NCI-H2081 treated with DMSO at 0.1 percent for 48 hours (cell line): ENCODE measurements at places on chromosomes 7 and 10.

- DNase-seq = no peak
Measured at GRCh38 chr7:42342381-42342780, 105.4 kb upstream of the GLI3 start.

DNA sequence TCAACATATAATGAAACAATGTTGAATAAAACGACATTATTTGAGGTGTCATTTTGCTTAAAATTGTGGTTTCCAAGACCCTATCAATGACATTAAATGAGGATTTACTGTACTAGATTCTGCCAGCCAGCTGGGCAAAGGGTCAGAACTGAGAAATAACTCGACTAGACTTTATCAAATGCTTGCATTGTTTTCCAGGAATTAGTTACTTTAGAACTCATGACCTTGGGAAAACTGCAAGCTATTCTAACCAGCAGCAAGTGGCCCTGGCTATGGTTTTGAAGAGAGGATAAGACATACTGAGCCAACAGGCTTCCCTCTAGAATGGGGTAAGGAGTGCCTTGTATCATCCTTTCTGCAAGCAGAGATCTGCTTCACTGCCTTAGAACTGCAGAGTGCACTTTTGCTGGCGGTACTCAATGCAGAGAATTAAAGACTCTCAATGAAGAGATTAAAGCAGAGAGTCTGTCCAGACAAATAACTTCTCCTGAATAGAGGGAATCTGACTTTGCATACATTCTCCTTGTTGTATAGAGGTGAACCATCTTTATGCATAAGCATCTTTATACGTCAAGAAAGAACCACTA is 281.5 kb downstream of the ARL4A start:
- DNase-seq = no peak

DNA sequence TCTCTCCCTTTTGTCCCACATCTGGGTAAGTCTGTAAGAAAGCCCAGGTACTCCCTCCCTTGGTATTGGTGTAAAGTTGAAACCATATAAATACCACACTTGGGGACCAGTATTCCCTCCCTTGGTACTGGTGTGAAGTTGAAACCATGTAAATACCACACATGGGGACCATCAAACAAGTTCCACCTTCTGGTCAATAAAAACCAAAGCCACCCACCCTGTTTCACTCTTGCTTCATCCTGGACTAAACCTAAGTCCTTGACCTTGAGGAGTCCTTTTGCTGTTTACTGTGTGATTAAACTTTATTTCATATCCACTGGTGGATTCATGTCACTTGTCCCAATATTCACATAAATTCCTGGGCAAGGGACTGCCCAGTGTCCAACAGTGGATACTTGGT is 8.4 kb downstream of the P4HA1 start:
- no peak for DNase-seq

GRCh38 chr7:92769394-92769699 is 67.0 kb downstream of the CDK6 start:
- no peak for DNase-seq

GRCh38 chr7:128827971-128828711 is 2.1 kb upstream of the FLNC start:
- DNase-seq = no peak

GRCh38 chr7:55432939-55433784 is 68.0 kb downstream of the LANCL2 start:
- DNase-seq = peak; percentile 36

DNA sequence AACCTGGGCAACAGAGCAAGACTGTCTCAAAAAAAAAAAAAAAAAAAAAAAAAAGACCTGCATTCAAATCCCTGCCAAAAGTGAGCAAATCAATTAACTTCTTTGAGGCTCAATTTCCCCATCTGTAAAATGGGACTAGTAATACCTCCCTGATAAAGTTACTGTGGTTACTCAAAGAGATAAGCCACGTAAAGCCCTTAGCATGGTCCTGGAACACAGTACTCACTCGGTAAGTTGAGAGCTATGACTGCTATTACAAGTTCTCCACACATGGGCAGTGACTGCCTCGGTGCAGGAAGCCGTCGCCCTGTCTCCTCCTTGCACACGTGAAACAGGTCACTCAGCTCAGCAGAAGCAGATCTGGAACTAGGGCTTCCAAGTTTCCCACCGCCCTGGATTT is 37.9 kb downstream of the DDIT4 start:
- no peak for DNase-seq

- no peak for DNase-seq
Measured at GRCh38 chr10:127585519-127586023, 36.5 kb downstream of the NPS start.

DNA sequence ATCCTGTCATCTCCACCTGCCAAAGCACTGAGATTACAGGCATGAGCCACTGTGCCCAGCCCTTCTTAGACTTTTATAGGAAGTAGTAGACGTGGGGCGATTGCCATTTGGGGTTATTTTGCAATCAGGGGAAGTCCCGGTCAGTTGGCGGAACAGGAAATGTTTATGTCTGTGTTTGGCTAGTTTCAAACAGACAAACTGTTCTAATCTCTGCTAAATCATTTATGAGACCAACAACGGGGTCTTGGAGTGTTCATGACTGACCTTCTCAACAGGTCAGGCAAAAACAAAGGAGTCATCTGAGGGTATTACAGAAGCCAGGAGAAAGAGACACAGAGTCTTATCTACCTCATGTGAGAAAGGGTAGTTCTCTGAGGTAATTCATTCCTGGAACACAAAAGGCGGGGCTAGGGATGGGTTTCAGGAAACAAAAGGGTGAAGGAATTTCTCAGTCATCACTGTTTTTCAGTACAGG is 6.6 kb upstream of the TPK1 start:
- DNase-seq = no peak

- no peak for DNase-seq
Measured at GRCh38 chr10:87519582-87519981, 14.9 kb downstream of the MINPP1 start.

GRCh38 chr7:17339952-17340351 is 41.5 kb downstream of the AHR start:
- DNase-seq = no peak

- no peak for DNase-seq
Measured at GRCh38 chr7:80643336-80643915, 5.0 kb downstream of the CD36 start.
